Fibroblast of gingiva (primary cell): ENCODE measurements at places on chromosomes 3 and 15.

GRCh38 chr3:24604215-24604614 lies 109.6 kb upstream of the THRB start:
- no peak for DNase-seq

GRCh38 chr3:65905771-65906170 lies 132.9 kb downstream of the MAGI1 start:
- peak; percentile 42 for DNase-seq

DNA sequence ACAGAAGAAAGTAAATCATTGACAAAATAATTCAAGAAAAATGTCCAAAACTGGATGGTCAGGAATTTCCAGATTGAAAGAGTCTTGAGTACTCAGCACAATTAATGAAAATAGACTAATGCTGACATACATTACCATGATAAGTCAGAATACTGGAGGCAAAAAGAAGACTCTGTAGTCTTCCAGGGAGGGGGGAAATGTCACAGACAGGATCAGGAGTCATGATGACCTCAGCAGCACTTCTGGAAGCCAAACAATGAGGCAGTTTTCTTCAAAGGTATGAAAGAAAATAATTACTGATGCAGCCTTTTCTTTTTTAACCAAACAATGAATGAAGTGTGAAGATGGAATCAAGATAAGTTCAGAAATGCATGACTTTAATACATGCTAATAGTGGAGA lies 30.1 kb upstream of the SLC22A13 start:
- no peak for DNase-seq

- DNase-seq = no peak
These were observed 8.4 kb downstream of the ST6GAL1 start for GRCh38 chr3:186938716-186939115.

- DNase-seq = no peak
These were observed 21.2 kb upstream of the CLK3 start for GRCh38 chr15:74594455-74594854.

DNA sequence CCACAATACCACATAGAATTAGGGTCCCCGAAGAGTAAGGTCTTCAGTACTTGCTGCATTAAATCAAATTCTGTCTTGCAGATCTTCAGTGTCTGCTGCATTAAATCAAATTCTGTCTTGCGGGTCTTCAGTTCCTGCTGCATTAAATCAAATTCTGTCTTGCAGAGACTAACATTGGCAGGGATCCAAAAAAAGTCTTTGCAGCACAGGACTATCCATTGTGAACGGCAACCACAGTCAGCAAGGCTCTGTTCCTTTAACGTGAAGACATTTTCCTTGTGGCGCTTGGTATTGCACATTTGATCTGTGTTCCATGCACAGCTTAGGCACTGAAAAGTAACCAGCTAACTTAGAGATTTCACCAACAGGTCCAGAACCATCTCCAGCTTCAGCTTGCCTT lies 46.8 kb upstream of the POMGNT2 start:
- no peak for DNase-seq

DNA sequence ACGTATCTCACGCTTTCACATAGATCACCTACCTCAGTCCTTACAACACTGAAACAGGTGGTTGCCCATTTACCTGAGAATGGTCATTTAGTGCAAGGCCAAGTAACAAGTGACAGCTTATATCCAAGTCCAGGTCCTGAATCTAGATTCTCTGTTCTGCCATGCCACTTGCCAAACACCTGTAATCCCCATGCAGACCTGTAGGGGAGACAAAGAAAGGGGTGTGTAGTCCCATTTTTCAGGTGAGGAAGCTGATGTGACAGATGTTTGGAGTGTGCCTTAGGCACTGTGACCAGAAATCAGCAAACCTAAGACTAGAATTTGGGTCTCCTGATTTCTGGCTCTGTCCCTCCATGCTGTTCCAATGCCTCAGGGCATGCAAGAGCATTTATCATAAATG lies 12.7 kb downstream of the ZNF35 start:
- DNase-seq = no peak

- DNase-seq = peak; percentile 17
These were observed 801 bp downstream of the ARHGAP31 start for GRCh38 chr3:119294696-119295671.

- no peak for DNase-seq
These were observed 2.2 kb upstream of the CRTAP start for GRCh38 chr3:33111581-33111980.

DNA sequence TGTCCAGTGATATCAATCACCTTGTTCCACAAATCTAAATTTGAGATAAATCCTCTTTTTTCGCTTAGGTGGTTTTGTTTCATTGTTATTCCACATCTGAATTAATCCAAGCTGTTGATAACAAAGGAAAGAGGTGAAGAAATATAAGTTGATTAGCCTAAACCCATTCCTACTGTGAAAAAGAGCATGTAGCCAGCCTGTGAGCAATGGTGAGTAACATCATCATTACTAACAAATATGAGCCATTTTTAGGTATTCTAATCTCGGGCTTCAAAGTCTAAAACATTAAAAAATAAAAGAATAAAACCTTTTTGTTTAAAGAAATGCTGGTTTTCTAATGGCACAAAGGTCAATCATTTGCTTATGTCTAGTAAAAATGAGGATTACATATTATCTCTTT lies 52.1 kb upstream of the P3H2 start:
- no peak for DNase-seq

DNA sequence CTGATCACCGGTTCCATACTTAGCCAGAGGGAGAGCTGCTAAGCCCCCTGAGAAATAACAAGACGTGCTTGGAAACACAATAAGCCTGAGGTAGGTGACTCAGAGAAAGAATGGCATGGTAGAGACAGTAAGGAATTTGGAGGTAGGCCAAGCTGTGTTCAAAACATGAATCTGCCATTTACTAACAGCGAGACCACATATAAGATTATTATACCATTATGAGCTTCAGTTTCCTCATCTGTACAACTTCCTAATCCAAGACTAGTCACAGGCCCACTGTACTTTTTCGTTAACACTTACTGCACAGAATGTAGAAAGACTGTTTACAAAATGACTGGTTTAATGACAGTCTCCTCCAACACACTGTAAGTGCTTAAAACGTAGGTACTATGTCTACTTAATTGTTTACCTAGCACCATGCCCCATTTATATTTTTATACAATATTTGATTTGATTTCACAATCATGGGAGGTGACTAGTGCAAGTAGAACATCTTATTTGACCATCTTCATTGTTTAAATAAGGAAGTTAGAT lies 25.7 kb downstream of the ATOSA start:
- peak; percentile 80 for DNase-seq

- DNase-seq = no peak
These were observed 28.3 kb downstream of the AQR start for GRCh38 chr15:34941185-34941698.

DNA sequence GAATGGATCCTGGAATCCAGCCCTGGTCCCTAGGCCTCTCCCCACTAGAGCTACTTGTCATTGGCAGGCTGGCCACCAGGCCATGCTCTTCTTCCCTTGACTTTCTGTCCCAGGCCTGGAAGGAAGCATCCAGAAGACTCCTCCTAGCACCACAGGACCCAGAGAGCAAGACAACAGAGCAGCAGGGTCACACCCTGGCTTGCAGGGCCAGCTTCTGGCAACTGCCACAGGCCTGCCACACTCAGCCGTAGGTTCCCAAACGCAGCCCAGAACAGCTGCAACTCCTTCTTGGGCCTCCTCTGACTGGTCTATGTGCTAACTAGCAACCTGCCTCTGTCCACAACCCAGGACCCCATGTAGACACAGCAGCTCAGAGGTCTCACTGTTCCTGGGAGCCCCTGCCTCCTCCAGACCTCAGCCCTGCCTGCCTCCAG lies 36.8 kb upstream of the RPL32 start:
- DNase-seq = no peak

DNA sequence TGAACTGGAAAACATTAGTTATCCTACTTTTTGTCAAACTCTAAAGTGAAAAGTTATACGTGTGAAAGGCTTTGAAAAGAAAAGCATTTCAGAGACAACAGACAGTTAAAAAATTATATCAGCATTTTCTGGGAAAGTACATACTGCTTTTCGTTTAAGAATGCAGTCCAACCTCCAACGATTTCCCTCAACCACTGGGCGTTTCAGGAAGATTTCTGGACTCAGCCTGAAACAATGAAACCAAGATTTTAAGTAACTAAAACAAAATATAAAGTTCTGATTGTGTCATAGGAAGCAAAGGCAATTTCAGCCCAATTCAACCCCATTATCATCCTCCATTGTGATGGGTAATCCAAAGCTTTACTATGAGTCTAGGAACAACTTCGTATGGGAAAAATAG lies 110.7 kb downstream of the PLD1 start:
- DNase-seq = no peak

GRCh38 chr3:29922992-29923746 lies 642.3 kb downstream of the RBMS3 start:
- peak; percentile 89 for DNase-seq

DNA sequence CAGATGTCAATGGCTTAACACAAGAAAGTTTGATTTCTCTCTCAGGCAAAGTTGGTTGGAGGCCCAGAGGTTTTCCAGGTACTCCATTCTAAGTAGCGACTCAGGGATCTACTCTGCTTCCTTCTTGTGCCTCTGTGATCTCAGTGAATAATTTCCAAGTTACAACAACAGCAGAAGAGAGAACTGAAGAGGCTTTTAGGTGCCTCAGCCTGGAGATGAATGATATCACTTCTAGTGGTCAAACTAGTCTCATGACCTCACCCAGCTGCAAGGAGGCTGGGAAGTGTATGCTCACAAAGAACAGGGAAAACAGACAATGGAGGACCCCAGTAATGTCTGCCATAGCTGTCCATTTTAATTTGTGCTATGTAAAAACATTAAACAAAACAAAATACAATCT lies 4.6 kb upstream of the PRICKLE2 start:
- DNase-seq = no peak

GRCh38 chr3:33681667-33682066 lies 36.4 kb downstream of the CLASP2 start:
- DNase-seq = no peak

DNA sequence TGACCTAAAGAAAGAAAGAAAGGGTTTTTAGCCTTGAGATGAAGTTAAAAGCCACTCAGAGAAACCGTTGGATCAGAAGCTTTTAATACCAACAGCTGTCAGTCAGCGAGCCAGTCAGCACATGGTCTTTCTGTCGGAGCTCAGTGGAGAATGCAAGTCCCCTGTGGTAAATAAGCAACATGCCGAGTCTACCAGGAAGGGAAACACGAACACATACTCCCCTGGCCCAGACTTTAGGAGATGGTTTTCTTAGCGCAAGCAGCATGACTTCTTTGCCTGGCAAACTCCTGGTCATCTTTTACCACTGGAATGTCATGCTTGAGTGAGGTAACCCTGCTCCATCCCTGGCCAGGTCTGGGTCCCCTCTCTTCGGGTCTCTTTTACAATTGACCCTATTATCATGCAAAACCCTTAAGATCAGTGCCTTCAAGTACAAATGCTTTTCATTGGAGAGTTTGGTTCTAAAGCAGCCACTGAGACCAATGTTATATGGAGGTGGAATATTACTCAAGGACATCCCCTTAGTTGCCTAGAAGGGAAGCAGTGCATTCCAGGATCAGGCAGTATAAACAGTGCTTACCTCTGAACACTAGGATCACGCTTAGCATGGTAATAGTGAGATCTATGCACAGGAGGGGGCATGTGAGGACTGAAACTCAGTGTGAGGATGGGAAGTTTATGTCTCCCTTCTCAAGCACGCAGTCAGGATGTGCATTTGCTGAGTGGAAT lies 28.2 kb downstream of the SLCO3A1 start:
- DNase-seq = no peak

DNA sequence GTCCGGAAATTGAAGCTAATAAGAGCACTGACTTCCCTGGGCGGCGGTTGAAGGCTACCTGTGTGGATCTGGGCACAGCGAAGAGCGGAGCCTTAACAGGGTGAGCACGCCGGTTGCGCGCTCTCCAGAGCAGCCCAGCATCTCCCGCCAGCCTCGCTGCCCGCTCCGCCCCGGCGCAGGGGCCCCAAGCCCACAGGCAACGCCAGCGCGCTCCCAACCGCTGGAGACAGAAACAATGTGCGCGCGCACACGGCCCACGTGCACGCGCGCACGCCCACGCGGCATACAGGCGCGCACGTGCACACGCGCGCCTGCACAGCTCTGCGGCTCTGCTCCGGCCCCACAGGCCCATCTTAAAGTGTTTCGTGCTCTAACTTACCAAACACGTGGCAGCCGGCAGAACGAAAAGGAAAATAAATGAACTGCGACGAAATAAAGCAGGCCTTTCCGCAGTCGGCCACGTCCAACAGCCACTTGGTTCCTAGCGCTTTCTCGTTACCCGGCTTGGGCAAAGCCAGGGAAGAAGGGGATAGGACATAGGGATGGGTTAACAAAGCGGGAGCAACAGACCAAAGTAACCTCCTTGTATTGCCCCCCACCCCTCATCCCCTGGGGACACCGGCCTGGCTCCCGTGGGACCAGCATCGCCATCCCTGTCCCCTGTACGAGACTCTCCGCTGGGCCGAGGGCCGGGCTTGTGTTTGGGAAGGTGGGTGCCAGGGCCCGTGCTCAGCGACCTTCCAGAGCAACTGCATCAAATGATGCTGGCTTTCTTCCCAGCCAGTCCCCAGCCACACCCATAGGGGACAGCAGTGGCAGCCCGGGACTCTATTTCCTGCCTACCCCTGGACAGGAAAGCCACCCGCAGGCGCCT lies 203.7 kb downstream of the ABHD5 start:
- peak; percentile 70 for DNase-seq

DNA sequence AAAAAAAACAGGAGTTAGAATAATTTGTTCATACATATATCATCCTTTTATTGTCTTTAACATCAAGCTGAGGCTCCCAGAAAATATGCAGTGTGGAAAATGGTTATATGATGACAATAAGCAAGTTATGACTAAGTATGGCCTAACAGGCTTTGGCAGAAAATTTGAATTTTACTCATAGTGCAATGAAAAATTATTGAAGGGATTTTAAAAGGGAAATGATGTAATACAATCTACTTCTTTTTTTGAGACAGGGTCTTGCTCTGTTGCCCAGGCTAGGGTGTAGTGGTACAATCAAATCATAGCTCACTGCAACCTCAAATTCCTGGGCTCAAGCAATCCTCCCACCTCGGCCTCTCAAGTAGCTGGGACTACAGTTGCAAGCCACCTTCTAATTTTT lies 78.7 kb downstream of the FAIM start:
- DNase-seq = no peak

DNA sequence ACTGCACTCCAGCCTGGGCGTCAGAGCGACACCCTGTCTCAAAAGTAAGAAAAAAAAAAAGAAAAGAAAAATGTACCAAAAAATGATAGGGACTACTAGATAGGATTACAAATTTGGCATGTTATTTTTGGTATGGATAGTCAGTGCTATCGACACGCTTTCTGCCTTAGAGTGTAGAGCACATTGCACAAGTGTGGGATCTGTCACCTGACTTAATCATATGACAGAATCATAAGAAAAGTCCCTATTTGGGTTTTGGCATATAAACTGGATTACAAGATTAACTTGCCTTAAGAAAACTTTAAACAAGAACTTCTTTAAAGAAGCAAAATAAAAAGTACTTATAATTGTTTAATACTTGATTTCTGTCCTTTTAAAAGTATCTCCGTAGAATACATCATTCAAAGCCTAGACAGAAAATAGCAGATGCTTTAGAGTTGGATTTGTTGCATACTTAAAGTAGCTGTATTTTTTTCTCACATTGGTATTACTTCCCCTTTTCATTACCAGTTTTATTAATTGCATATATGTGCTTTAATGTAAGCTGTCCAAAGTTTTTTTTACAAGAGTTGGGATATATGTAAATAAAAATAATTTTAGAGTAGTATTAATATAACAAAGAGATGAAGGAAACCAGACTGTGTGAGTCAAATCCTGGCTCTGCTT lies 7.8 kb downstream of the ATP6V1A start:
- DNase-seq = no peak
